ENCODE measurements at places on chromosomes 1 and 21.

DNA sequence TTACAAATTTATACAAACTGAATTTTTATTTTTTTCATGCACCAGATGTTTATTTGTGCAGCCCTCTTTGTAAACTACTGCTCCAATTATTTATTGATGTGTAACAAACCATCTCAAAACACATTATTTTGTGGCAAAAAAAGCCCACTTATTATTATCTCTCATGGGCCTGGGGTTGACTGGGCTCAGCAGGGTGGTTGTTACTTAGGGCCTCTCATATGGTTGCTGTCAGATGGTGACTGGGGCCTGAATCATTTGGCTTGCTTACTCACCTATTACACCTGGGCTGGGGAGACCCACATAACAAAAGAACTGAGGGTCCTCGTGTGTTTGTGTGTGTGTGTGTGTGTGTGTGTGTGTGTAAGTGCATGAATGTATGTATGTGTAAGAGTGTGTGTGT lies 52.5 kb upstream of the HSPA13 start:
- DNase-seq, result no peak

DNA sequence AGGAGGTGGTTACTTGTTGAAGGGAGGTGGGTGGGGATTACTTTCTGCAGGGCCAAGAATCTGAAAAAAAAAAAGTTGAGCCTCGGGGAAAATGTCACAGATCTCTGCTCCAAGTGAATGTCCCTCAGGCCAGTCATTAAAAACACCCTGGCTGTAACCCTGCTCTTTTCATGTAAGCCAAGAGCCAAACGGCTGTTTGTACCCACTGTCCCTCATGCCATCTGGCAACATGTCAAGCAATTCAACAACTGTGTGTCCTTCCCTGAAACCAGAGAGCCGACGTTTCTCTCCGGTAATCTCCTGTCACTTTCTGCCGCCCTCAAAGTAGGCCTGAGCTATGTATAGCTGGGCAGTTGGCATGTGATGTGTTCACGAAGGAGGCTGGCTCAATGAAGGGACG lies 14.7 kb downstream of the CASQ2 start:
- no peak for DNase-seq

DNA sequence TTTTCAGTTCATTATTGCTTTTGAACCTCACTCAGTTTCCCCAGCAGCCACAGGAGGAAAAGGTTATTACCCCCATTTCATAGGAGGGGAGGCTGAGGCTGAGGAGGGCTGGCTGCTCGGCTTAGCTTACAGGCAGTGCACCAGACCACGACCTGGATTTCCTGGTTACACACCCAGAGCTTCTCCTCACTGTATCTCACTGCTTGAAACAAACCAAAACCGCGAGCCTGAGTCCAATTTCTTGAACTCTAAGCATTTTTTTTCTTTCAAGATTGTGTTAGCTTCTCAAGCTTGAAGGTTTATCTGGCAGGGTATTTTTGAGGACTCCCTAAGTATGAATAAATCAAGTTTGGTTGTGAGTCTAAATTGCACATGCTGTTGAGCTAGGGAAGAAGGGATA lies 188.9 kb upstream of the EDN2 start:
- DNase-seq, result no peak

GRCh38 chr1:92575123-92575522 lies 88.4 kb upstream of the GFI1 start:
- DNase-seq, result no peak

DNA sequence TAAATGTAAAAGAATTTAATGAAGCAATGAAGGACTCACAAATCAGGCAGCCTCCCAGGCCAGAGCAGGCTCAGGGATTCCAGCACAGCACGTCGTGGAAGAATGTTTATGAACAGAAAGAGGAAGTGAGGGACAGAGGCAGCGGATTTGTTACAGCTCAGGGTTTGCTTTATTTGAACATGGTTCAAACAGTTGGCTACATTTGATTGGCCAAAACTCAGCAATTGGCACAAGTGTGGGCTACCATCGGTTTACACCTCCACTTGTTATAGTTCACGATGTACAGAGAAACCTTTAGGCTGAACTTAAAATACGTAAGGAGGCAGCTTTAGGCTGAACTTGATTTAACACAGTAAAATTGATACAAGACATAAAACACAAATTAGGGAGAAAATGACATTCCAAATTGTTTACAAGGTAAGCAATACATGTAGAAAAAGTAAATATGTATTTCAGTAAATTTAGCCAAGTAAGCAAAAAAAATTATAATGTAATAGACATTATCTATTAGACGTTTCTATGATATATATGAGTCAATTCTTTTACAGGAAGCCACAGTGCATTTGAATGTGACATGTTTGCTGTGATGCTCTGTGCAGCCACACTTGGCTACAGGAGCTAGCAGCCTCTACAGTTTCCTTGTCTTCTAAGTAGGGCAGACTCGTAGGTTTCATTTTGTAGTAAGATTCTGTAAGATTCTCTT lies 126.5 kb downstream of the ADSS2 start:
- DNase-seq, result no peak

- no peak for DNase-seq
Measured at GRCh38 chr21:29888437-29888836, 51.4 kb downstream of the GRIK1 start.

DNA sequence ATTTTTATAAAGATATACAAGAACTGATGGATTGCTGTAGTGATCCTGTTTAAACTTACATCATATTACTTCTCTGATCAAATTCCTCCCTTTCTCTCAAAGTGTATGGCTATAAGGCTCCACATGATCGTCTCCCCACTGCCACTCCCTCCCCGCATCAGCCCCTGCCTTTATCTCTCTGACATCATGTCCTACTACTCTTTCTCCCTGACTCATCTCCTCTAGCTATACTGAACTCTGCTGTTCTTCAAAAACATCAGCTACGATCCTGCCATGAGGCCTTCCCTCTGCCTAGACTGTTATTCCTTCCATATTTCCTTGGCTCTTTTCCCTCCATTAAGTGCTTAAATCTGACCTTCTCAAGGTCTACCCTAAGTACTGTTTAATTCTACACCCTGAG lies 22.8 kb downstream of the HFM1 start:
- no peak for DNase-seq

DNA sequence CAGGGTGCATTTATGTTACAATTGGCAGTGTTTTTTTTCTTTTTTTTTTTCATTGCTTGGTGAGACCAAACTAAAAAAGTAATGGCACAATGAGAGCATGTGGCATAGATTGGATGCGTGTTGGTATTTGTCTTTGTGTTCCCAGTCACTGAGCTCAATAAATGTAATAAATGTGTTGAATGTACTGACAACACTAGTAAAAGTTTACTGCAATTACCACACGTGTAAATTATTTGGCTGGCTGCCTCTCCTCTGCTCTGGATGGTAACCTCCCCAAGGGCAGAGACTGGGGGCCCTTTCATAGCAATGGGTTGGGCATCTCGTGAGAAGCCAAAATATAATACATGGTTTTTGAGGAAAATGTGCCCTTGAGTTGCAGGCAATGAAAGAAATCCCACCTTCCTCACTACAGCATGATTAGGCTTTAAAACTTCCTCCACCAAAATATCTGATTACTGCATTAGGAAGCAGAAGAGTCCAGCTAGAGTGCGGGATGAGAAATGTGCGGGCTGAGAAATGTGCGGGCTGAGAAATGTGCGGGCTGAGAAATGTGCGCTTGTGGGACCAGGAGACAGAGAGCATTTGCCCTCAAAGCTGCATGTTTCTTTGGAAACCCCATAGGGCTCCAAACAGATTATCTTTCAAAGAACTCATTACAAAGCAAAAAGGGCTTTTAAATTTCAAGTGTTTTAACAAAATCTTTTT lies 58.5 kb downstream of the CDC7 start:
- DNase-seq, result no peak

DNA sequence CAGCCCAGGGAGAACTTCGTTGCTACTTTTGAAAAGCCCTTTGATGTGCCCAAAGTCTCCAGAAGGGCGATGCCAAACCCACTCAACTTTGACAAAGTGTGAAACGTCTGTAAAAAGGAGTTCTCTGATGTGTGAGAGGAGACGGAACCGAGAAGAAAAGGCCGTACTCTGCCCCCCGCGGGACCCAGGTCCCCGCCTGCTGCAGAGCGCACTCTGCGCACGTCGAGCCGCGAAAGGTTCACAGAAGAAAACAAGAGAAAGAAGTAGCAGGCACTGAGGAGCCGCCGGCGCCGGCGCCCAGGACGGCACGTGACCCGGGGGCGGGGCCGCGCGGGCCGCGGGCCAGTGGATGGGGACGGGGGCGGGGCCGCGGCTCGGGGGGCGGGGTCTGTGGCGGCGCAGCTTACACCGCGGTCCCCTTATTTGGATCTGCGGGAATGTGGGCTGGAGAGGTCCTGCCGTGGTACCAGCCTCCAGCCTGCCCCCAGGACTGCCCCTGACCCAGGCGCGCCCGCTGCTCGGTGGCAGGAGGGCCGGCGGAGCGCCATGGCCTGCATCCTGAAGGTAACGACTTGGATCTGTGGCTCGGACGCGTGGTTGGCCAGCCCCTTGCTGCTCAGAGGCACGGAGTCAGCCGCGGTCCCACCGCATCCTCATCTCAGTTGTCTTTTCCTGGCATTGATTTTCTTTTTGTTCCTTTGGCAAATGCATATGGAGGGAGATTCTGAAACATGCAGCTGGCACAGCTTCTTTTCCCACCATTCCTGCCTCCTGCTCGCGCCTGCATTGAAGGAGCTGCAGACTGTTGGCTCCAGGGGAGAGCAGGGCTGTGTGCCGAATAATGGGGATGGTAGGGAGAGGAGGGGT lies at the start of gene ST6GALNAC3:
Gene ST6GALNAC3, plus strand, starts transcription at position 426 of the 867 bp plus-strand sequence.
- peak; percentile 75 for DNase-seq

- no peak for DNase-seq
Measured at GRCh38 chr1:111133866-111134265, 6.0 kb downstream of the DRAM2 start.

DNA sequence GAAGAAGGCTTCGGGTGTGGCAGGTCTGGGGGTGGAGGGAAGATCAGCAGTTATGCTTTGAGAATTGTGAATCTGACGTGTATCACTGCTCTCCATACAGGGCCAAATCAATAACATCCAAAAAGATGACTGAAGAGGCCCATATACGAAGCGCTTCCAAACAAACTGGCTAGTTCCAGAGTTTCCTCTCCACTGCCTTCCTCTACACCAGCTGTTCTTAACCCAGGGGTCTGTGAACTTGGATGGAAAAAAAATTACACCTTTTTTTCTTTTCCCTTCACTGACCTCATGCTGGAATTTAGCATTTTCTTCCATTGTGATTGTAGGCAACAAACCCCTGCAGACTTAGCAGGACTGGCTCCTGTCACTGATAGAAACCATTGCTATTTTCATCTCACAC lies 77.1 kb upstream of the NBL1 start:
- DNase-seq, result no peak

DNA sequence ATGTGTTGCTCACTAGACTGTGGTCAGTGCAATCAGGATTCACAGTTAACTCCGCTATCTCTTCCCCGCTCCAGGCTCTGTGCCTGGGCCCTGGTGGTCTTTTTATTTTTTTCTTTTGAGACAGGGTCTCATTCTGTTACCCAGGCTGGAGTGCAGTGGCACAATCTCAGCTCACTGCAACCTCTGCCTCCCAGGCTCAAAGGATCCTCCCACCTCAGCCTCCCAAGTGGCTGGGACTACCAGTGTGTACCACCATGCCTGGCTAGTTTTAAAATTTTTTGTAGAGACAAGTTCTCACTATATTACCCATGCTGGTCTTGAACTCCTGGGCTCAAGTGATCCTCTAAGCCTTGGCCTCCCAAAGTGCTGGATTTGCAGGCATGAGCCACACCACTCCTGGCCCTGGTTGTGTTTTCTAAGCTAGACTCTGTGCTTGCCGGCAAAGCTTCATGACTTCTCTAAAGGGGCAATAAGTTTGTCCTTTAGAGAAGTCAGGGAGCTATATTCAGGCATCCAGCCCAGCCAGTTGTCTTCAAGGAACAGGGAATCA lies 1.4 kb downstream of the RCSD1 start:
- DNase-seq, result no peak

DNA sequence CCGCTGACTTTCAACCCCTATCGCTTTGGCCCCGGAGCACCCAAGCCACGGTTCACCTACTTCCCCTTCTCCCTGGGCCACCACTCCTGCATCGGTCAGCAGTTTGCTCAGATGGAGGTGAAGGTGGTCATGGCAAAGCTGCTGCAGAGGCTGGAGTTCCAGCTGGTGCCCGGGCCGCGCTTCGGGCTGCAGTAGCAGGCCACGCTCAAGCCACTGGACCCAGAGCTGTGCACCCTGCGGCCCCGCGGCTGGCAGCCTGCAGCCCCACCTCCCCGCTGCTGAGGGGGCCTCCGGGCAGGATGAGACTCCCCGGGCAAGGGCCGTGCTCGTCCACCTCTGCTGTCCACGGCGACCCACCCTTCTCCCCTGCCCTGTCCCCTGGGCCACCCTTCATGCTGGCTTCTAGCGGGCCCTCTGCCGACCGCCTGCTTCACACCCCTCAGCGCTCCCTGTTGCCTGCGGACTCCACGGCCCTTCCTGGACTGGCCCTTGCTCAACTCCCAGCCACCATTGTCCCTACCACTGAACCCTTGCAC lies 92.2 kb upstream of the TRABD2B start:
- no peak for DNase-seq

DNA sequence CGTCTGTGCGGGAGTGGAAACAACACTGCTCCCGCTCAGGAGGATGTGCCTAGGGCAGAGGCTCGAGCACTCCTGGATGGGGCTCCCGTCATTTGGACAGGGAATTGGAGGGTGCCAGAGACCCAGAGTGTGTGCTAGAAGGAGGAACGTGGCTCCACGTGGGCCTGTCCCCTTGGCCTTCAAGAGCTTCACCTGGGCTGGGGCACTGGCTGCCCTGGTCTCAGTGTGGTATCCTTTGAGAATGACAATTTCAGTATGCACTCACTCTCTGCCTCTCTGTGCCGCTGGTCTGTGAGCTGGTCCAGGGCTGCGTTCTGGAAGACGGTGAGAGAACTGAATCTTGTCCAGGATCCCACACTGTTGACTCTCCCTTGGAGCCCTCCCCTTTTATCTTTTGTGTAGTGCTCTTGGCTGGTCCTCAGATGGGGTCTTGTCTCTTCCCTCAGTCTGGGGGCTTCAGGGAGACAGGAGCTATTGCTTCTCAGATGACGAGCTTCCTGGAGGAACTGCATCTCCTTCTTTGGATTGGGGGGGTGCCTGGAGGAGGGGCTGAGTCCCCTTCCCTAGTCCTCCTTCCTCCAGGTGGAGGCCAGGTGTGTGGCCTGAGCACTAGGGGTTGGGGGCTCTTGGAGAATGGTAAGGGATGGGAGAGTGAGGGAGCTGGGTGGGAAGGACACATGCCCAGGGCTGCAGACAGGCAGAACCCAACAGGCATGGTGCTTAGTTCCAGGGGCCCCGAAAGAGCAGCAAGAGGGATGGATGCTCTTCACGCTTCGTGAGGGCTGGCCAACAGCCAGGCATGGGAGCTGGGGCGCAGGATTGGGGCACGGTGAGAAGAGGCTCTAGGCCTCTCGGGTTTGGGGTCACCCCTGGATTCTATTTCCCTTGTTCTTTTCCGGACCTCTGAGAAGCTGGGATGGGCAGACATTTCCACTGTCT lies 14.8 kb upstream of the ETV3L start:
- no peak for DNase-seq

- DNase-seq, result no peak
Measured at GRCh38 chr1:196910215-196910614, 22.4 kb downstream of the CFHR4 start.

Data from stimulated activated CD4-positive, alpha-beta T cell treated with anti-CD3 and anti-CD28 coated beads, TNF-alpha, amount 100 ng/mL, for 1 hour (primary cell).